ENCODE measurements at places on chromosomes 4 and X.

DNA sequence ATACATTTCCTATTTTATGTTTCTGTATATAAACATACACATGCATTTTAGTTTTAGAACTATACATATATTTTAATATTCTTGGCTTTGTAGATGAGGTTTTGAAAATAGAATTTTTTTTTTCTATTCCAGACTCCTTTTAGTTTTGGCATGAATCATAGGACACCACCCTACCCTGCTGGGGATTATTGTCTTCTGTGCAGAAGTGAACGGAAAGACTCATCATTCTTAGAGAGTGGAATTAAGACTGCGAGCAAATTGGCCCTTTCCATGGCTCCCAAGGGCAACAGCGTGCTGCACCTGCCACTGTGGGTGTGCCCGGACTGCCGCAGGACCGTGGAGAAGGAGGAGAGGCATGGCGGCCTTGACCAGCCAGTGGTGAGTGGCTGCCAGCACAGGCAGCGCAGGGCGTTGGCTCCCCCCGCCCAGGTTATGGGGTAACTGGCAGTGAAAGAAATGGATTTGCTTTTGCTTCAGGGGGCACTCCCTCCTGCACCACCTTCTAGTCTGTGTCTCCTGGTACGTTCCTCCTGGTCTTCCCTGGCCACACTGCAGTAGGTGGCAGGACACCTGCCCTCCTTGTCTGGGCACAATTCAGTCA is 59.6 kb downstream of the FAM193A start:
- no peak for DNase-seq

DNA sequence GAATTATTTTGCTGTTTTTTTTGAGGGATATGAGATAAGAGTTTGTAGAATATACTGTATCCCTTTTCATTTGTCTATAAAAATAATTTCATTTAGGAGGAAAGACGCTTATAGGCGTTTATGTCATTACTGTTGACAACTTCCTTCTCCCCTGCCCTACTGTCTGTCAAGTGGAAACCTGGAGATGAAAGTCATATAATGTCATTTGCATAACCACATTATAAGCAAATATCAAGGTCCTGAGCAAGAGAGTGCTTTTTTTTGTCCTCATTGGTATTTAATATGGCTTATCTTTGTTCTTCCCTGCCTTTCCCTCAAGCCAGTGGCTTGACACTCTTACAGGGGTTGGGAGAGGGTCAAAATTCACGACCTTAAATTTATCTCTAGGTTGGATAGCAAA is 55.8 kb downstream of the LRP2BP start:
- no peak for DNase-seq

- DNase-seq = no peak
These were observed 196.9 kb upstream of the ANK2 start for GRCh38 chr4:112852601-112853000.

DNA sequence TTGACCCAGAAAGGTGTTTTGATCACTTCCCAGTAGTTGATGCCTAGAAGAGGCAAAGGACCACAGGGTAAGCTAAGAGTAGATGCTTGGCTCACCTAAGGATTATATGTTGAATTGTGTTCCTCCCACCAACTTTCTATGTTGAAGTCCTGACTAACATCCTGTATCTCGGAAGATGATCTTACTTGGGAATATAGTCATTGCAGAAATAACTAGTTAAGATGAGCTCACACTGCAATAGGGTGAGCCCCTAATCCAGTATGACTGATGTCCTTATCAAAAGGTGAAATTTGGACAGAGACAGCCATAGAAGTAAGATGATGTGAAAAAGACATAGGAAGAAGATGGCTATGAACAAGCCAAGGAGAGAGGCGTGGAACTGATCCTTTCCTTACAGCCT is 3.3 kb upstream of the HMGB2 start:
- no peak for DNase-seq

- DNase-seq = no peak
These were observed 19.1 kb downstream of the HAUS3 start for GRCh38 chr4:2222838-2223237.

DNA sequence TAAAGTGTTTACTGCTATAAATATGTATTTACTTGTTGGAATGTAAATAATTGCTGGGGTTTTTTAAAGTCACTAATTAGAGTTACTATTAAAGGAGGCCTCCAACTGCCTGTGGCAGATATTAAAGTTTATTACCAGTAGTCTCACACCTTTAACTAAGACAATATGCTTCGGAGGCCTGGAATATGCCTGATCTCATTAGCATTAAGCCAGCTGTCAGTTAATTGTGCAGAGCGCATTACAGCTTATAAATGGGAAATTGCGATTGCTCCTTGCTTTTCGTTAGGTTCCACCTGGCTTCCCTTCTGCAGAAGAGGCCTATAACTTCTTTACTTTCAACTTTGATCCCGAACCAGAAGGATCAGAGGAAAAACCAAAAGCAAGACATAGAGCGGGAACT is 41.3 kb downstream of the CC2D2A start:
- no peak for DNase-seq

GRCh38 chr4:117311215-117311614 is 225.8 kb upstream of the TRAM1L1 start:
- no peak for DNase-seq

DNA sequence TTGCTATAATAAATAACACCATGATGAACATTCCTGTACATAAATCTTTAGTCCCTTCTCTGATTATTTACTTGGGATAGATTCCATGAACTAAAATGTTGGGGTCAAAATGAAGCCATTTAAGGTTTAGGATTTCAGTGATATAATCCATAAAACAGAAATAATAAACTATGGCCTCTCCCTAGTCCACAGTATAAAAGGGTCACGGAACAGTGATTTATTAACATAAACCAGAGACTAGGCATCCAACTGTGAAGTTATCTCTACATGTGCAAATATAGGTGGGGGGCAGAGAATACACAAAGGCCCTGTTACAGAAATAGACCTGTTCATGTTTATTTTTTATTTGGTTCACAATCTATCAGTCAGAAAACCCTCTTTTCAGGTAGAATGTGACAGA is 499.1 kb upstream of the SLIT2 start:
- DNase-seq = no peak

- no peak for DNase-seq
These were observed 36.2 kb upstream of the ATP6AP2 start for GRCh38 chrX:40544343-40545266.

DNA sequence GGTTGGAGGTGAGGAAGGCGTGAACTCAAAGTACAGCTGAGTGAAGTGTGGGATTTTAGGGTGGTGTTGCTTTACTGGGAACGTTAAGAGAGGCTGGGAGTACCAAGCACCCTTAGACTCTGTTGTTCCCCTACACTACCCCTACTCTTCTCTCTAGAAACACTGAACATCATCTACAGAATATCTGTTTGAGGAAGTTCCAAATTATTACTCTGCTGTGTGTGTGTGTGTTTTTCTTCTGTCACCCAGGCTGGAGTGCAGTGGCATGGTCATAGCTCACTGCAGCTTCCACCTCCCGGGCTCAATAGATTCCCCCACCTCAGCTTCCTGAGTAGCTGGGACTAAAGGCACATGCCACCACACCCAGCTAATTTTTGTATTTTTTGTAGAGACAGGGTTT is 76.7 kb upstream of the AP1S2 start:
- no peak for DNase-seq

GRCh38 chr4:155445306-155445705 is 68.5 kb upstream of the MAP9 start:
- DNase-seq = no peak

DNA sequence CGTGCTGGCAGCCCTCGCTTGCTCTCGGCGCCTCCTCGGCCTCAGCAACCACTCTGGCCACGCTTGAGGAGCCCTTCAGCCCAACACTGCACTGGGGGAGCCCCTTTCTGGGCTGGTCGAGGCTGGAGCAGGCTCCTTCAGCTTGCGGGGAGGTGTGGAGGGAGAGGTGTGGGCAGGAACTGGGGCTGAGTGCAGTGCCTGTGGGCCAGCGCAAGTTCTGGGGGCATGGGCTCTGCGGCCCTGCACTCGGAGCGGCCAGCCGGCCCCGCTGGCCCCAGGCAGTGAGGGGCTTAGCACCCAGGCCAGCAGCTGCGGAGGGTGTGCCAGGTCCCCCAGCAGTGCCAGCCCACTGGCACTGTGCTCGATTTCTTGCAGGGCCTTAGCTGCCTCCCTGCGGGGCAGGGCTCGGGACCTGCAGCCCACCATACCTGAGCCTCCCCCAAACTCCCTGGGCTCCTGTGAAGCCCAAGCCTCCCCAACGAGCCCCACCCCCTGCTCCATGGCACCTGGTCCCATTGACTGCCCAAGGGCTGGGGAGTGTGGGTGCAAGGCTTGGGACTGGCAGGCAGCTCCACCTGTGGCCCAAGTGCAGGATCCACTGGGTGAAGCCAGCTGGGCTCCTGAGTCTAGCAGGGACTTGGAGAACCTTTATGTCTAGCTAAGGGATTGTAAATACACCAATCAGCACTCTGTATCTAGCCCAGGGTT is 556.8 kb downstream of the GABRG1 start:
- no peak for DNase-seq

DNA sequence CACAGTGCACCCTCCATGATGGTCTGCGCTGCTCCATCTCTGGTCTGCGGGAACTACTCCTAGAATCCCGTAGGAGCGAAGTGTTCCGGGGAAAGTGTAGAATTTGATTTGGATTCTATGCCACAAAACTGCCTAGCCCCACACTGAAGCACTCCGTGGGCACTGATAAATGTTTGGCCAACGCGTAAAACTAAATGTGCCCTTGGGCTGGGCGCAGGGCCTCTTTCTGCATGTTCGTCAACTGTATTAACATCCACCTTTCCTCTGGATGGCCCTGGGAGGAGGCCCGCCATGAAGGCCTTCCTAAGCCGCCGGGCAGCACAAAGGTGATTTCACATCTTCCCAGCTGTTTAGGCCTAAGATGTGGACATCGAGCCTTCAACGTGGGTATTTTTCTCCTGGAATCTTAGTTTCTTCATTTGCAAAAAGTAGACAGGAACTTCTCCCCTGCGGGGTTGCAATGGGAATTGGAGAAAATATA is 2.6 kb downstream of the MSX1 start:
- DNase-seq = no peak

DNA sequence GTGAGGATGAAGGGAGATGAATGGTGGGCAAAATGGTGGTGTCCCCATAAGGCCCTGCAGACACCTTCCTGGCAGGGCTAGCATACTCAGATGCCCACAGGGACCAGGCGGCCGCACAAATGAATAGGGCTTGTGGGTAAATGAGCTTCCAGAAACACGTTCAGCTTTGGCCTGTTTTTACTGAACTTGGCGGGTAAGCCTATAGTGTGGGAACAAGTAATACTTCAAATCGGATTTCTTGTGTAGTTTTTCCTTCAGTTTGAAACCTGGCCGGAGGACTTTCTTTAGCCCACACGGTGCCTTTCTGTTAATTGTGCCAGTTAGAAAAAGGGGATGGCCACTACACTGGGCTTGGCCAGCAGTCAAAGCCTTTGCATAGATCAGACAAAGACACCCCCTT is 22.8 kb downstream of the SMS start:
- DNase-seq = peak; percentile 25

GRCh38 chrX:110178179-110178865 is 139.6 kb downstream of the AMMECR1 start:
- no peak for DNase-seq

DNA sequence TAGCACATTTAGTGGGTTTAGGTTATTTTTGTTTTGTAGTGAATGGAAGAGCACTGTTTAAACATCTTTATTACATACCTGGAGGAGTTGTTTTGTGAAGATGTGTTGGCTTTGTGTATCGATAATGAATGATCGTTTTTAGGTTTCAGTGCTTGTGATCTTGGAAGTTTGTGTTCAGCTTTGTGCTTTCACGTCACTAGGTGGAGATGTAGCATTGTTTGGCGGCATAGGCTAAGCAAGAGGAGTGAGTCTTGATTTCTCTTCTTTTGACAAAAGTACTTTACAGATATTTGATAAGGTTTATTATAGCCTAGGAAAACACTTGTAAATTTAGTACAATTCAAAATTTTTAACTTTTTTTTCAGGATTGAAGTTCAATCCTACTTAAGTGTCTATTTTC is 50.4 kb downstream of the PDK3 start:
- peak; percentile 50 for DNase-seq

- no peak for DNase-seq
These were observed 25.9 kb upstream of the ZNF718 start for GRCh38 chr4:98386-98785.

DNA sequence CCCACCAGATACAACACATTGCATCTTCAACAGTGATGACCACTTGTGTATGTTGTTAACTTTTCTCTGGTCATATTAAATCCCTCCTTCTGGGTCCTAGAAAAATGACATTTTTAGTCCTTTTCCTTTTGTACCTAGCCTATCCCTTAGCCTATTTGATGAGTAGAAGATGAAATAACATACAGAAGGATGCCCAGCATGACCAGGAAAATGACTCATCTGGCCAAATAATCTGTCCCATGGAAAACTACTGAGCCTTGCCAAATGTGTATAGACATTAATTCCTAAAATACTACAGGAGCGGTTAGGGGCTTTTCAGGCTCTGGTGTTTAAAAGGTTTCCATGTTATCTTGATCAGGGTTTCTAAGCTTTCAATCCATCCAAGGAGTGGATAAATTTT is 129.0 kb upstream of the KCNIP4 start:
- no peak for DNase-seq
